Trophoblast cell (in vitro differentiated cells and primary cell): ENCODE measurements at places on chromosomes 16 and 17.

GRCh38 chr16:87921236-87921773 is 15.0 kb downstream of the CA5A start:
- no peak for DNase-seq

DNA sequence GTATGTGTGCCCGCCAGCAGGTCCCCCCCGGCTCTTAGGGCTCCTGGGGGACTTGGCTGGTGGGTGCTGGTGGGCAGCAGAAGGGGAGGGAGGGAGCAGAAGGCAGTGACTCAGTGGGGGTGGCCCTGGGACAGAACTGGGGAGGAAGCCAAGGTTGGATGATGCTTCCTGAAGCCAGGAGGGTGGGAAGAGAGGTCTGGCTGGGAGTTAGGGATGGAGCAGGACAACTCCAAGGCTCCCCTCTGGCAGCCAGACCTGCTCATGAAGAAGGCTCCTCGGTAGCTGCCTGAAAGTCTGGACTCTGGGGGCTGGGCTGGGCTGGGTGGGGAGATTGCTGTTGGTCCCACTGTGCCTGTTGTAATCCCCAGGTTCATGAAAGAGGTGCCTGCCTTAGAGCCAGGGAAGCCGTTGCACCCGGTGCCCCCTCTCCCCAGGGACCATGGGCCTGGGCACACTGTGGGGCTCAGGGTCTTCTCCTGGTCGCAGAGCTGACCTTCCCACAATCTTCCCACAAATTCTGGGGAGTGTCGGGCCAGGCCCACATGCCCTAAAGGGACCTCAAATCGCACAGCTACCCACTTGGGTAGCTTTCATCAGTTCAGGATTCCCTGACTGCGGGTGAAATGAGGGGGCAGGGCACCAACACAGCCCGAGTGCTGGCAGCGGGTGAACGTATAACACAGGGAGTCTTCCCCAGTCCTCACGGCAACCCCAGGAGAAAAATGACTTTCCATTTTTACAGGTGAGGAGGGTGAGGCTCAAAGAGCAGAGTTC is 1.1 kb upstream of the PLEKHG4 start:
- DNase-seq: no peak

- no peak for DNase-seq
These were observed 40.3 kb upstream of the IRX5 start for GRCh38 chr16:54890381-54890780.

GRCh38 chr16:69838489-69838888 is 76.4 kb downstream of the WWP2 start:
- no peak for DNase-seq

DNA sequence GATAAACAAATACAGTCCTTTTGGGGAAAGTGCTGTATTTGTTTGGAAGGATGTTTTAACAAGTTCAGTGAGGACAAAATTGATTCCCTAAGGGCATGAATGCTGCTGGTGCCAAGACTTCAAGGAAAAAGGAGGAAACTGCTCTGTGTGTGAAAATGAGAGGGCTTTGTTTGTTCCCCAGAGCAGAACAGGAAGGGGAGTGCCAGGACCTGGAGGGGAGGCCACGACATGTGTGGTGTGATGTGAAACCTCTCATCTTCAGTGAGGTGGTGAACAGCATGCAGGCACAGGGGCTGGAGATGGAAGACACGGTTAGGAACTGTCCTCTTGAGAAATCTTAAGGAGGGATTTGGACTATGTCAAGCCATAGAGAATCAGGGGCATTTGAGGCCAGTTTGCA is 46.6 kb upstream of the GRIN2A start:
- no peak for DNase-seq

DNA sequence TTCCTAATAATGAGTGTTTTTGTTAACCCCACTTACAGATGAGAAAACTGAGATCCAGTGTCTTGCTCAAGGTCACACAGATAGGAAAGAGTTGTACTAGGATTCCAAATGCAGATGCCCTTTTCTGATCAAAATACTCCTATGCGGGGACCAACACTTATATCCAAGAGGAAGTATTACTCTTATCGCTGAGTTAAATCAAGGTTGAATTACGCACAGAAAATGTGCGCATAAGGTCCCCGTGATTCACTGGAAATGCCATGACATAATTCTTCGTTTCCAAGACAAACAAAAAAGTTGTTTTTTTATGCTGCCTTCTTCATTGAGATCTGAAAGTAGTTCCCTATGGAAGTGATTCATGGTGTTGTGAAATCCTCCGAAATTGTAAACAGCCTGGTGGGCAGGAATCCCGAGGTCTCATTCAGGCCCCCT is 463.8 kb upstream of the HSBP1 start:
- peak; percentile 29 for DNase-seq

- no peak for DNase-seq
These were observed 3.3 kb upstream of the ABCC3 start for GRCh38 chr17:50631195-50631907.

GRCh38 chr16:81369888-81370504 is 55.2 kb downstream of the GAN start:
- no peak for DNase-seq

DNA sequence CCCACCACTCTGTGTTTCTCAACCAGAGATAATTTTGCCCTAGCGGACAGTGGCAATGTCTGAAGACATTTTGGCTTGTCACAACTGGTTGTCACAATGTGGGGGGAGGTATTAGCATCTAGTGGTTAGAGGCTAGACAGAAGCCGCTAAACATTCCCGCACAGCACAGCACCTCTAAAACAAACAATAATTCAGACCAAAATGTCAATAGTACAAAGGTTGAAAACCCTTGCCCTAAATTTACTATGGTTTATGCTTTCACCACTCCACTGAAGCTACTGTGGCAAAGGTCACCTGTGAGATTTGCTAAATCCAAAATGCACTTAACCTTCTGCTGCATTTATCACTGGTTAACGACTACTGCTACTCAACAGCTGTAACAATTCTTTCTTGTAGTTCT is 14.1 kb downstream of the NUP88 start:
- DNase-seq: no peak

DNA sequence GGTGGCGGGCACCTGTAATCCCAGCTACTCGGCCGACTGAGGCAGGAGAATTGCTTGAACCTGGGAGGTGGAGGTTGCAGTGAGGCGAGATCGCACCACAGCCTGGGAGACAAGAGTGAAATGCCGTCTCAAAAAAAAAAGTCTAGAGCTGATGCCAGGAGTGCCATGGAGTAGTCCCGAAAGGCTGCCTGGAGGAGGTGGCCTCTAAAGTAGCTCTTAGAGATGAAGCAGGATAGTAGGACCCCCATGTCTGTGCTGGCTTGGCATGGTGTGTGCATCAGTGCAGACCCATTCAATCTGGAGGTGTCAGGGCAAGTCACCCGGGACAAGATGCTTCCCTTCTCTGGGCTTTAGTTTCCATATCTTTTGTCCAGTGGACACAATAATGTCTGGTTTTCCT is 6.3 kb downstream of the RAP1GAP2 start:
- no peak for DNase-seq

- DNase-seq: no peak
These were observed 5.4 kb upstream of the PABPN1L start for GRCh38 chr16:88871730-88872416.

DNA sequence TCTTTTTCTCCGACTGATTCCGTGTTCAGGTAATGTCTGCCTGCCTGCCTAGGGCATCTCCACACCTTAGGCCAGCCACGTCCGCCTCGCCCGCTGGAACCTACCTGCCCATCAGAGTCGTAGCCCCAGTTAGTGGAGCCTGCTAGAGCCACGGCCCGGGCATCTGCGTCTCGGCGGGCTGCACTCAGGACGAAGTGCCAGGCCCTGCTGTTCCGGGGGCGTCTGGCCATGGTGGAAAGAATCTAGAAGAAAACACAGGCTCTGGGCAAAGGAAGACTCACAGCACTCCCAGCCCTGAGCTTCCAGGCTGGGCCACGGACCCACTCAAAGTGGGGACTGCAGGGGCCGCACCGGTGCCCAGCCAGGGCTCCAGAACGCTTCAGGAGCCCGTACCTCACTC is 1.1 kb downstream of the SPSB3 start:
- DNase-seq: no peak

DNA sequence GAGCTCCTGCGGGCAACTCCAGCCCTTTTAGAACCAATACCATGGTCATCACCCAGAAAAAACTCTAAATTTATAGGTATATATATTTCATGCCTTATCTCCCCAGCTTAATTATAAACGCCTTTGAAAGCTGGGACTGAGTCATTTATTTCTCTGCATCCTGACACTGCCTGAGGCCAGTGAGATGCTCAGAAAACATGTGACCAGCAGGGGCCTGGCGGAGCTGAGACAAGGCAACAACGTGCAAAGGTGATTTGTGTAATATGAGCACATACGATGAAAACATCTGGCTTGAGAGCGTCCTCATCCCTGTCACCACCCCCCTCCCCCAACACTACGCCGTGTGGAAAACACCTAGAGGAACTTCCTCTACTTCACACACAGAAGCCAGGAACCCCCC is 22.7 kb downstream of the NXN start:
- peak; percentile 26 for DNase-seq

- DNase-seq: peak; percentile 19
These were observed 66.6 kb upstream of the KSR1 start for GRCh38 chr17:27389542-27390140.

DNA sequence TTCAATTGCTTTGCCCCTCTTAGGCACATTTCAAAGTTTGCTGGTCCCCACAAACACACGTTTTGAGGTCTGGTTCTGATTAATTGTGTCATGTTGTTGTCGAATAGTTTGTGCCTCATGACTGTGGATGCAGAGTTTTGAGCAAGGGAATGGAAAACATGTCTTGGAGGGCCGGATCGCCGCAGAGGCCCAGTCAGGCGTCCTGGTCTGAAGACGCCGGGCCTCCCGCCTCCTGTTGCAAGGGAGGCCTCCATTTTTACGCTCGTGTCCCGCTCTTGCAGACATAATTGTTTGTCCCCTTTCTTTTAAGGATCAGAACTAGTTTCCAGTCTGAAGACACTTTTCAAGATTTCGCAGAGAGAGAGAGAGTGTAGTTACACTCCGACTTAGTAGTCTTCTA is 3.2 kb downstream of the NTN1 start:
- no peak for DNase-seq

- no peak for DNase-seq
These were observed 12.6 kb downstream of the PHB1 start for GRCh38 chr17:49401971-49402611.

GRCh38 chr16:81883235-81883634 is 104.1 kb downstream of the PLCG2 start:
- DNase-seq: no peak

DNA sequence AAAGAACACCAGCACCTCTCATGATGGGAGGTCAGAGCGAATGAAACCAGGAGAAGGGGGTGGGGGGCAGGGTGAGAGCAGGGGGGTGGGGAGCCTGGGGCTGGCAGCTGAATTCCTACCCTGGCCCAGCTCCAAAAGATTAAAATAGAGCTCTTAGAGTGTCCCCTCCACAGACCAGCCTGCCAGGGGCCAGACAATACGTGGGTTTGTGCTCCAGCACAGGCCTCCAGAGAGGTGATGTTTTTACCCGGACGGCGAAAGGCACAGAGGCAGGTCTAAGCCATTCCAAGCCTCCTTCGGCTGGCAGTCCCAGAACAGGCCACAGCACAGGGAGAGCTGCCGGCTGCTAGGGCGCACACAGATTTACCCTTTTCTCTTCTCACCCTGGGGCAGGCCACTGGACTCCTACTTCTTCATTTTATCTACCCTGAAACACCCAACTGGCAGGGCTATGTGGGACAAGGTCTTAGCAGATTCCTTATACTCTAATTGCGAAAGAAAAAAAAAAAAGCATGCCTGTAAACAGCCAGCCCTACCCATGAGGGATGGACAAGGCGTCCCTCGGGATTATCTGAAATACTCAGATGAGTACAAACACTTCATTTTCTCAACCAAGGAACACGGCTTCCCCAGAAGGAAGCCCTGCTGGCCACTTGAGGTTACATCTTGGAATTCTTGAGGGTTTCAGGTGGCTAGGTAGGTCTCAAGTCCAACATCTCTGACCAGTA is 71.9 kb upstream of the NOG start:
- DNase-seq: no peak

- DNase-seq: peak; percentile 89
These were observed 212.5 kb downstream of the KATNIP start for GRCh38 chr16:27762441-27762840.

GRCh38 chr17:4444782-4445473 is 11.2 kb downstream of the SPNS3 start:
- DNase-seq: no peak

DNA sequence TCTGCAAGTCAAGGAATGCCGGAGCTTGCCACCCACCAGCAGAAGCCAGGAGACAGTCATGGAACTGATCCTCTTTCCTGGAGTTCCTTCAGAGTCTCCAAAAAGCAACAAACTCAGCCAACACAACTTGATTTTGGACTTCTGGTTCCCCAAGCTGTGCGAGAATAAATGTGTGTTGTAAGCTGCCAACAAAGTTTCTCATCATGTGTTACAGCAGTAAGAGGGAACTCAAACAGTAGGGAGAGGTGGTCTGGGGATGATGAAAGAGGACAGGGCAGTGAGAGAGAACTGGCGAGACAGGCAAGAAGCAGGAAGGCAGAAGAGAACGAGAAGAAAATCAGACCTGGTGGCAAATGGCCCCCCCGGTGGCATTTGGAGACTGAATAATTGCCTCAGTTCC is 204.9 kb downstream of the MAF start:
- DNase-seq: no peak

- DNase-seq: peak; percentile 81
These were observed 35.9 kb upstream of the KIFC3 start for GRCh38 chr16:57838161-57838560.

DNA sequence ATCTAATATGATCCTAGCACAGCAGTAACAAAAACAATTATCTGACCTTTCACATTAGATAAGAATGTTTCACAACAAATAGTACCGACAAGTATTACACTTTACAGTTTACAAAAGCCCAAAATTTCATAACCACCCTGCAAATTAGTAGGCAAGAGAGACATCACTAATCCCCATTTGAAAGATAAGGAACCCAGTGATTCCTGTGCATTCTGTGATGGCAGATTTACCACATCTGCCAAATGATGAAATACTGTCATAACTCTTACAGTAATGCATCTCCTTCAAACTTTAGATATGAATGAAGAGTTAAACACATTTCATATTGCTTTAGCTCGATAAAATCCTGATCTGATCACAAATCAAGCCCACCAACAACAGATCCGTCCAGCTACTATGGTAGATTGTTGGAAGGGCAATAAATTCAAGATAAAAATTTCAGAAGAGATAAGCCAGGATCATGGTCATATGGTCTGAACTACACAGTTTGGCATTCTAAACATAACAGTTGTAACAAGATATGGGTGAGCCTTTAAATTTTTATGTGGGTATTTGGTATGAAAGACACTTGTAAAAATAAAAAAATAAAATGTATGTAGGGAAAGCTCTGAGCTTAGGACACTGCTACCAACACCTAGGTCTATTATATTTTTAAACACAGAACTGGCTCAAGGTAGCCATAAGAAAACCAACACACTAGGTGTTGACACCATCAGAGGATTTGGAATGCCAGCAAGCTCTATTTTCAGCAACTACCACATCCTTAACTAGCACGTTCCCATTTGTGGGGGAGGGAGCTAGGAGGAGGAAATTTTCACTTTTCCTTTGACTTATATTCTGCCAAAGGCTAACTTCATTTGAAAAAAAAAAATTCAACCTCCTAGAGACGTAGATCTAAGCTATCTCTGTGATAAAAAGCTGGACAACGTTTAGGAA is 9.3 kb downstream of the YWHAE start:
- peak; percentile 55 for DNase-seq
